ENCODE measurements at places on chromosomes 6 and 20.

GRCh38 chr6:36049582-36049981 lies 22.0 kb downstream of the MAPK14 start:
- DNase-seq: no peak

- no peak for DNase-seq
Observed at GRCh38 chr6:80105972-80106417, 476 bp upstream of the BCKDHB start.

GRCh38 chr6:26258212-26258977 lies 106.6 kb upstream of the BTN3A2 start:
- DNase-seq: no peak

- DNase-seq: no peak
Observed at GRCh38 chr20:34781220-34781619, 44.2 kb downstream of the NCOA6 start.

GRCh38 chr6:158962371-158962770 lies 37.6 kb downstream of the RSPH3 start:
- no peak for DNase-seq

DNA sequence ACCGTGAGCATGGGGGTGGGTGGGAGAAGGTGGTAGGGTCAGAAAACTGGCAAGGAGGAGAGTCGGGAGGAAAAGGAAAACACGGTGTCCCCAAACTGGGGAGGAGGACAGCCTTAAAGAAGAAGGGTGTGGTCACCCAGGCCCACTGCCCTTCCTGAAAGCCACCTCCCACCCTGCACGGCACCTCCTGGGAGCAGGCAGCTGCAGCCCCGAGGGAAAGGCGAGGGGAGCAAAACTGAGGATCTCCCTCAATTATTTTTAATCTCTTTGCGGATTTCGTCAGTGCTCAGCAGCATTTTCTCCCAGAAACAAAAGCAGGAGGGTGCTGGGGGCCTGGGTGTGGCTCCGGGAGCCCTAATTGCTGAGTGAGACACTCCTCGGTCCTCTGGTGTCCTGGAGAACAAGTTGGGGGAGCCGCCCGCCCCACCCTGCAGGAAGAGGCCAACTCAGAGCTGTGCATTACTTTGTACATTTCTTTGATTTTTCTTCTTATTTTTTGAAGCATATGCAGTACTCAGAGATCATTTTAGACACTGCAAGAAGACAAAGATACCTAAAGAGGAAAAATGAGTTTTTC lies 56.4 kb downstream of the RIOK1 start:
- DNase-seq: no peak

DNA sequence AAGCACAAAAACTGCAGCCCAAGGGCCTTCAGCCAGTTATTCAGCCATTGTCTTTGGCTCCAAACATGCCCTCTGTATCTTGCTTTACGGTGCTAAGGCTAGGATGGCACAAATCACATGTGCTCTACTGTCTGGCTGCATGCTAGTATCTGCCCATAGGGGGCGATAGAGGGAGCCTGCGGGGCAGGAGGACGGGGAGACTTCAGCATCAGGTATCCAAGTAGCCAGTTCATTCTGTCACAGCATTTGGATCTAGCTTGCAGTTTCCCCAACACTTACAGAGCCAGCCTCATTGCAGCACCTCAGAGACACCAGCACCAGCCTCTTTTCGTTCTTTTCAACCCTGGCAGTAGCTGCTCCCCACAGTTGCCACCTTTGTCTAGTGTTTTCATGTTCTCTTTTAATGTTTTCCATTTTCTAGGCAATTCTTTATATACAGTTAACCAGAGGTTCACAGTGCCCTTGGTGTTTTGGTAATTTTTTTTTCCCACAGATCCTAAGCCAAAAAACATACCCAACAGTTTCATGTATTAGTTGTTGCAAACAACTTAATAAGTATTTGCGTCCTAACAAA lies 705.9 kb downstream of the PTPRT start:
- peak; percentile 63 for DNase-seq

DNA sequence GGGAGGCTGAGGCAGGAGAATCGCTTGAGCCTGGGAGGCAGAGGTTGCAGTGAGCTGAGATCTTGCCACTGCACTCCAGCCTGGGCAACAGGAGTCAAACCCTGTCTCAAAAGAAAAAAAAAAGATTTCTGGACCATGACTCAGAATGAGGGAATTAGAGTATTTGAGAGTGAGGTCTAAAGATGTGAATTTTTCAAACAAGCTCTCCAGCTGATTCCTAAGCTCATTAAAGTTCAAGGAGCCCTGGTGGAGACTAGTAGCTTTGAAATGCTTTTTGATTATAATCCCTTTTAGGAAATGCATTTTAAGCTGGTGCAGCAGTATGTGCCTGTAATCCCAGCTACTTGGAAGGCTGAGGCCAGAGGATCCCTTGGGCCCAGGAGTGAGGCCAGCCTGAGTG lies 21.8 kb upstream of the SRF start:
- DNase-seq: no peak

DNA sequence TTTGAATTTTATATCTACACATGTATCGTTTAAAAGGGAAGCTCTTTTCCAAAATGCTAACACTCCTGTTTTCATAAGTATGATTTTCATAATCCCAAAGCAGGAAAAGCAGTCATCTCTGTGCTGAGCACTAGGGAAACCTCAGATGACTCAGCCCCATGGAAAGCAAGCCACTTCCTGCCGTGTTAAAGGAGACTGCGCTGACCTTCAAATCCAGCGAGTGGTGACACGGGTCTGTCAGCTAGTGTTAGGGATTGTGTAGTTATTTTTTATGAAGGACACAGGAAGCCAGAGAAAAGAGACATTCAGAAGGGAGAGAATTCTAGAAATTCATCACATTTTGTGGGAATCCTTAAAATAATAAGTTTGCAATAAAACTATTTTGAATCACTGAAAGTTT lies 57.0 kb upstream of the CD93 start:
- peak; percentile 23 for DNase-seq

DNA sequence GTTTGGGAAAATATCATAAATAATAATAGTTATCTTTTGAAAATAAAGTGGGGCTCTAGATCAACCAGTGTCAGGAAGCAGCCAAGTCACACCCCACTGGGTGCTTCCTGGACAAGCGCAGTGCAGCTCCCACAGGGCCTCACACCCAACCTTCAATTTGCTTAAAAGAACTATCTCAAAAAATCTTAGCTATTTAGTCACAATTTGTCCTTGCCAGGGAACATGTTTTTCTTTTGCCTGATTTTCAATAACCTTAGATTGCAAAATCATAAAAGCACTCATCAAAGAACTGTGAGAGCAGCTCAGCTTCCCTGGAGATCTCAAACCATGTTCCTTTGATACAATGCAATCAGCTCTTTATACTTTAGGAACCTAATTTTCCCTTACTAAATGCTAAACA lies 1.6 kb upstream of the NCOA7 start:
- DNase-seq: no peak

DNA sequence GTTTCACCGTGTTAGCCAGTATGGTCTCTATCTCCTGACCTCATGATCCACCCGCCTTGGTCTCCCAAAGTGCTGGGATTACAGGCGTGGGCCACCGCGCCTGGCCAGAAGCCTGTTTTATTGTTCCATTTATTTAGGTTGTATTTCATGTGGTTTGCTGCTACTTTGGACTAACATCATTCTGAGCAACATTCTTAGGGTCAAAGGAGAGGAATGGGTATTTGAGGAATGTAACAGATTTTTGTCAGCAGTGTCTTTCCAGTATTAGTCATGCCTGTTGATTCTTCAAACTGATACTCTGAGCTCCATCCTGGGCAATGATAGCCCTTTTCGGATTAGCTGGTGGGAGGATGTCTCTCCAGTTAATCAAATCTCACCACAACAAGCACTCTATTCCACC lies 213.0 kb upstream of the CITED2 start:
- DNase-seq: no peak

- no peak for DNase-seq
Observed at GRCh38 chr20:15220778-15221565, 883.6 kb upstream of the FLRT3 start.

- DNase-seq: no peak
Observed at GRCh38 chr6:1662534-1662933, 52.8 kb downstream of the FOXC1 start.

DNA sequence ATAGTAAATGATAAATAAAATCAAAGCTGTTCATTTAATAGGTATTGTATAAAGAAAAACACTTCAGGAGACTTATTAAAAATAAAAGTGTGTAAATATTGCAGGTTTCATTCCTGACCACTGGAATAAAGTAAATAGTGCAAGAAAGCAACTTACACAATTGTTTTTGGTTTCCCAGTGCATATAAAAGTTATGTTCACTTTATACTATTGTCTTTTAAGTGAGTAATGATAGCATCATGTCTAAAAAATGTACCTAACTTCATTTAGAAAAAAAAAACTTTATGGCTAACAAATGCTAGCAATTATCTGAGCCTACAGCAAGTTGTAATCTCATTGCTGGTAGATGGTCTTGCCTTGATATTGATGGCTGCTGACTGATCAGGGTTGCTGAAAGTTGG lies 726.6 kb upstream of the POU3F2 start:
- DNase-seq: no peak

DNA sequence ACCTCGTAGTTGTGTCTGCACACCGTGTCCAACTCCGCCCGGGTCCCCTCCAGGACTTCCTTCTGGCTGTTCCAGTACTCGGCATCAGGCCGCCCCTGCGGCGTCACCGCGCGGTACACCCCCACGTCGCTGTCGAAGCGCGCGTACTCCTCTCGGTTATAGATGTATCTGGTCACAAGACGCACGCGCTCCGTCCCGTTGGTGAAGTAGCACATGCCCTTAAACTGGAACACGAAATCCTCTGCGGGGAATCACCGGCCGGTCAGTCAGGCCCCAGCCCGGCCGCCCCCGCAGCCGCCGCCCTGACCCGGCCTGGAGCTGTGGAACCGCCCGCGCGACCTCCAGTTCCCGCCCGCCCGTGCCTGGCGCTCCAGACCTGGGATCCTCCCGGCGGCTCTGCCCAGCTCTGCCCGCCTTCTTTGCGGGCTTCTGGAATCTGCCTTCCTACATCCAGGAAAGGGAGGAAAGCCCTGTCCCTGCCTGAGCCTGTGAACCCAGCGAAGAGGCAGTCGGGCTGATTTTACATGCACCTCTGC lies 1.6 kb downstream of the HLA-DQB1 start:
- DNase-seq: peak; percentile 79

DNA sequence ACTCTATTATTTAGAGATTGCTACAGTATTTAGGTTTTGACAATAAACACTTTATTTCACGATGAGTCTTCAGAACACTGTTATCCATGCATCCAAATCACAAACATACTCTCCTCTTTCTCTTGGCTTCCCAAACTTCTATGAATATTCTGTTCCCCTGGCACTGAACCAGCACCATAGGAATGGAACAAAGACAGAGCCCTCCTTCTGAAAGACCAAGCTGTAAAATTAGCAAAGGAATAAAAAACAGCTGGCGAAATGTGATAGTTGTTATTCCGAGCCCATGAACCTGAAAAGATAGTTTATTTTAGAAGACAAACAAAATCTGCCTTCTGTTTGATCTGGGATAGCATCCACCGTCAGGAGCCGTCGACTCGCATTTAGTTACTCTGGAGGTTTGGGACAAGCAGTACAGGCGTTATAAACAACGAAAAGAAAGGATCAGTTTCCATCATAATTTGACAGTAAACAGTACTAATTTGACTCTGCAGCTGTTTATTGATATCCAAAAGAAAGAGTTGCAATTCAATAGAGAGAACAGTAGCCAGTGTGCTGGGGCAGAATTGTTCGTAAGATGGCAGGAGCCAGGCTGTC lies 161.4 kb downstream of the CLIC5 start:
- no peak for DNase-seq

GRCh38 chr20:2084703-2085102 lies 16.9 kb upstream of the STK35 start:
- no peak for DNase-seq

- peak; percentile 40 for DNase-seq
Observed at GRCh38 chr6:138517635-138518034, 18.3 kb upstream of the NHSL1 start.

DNA sequence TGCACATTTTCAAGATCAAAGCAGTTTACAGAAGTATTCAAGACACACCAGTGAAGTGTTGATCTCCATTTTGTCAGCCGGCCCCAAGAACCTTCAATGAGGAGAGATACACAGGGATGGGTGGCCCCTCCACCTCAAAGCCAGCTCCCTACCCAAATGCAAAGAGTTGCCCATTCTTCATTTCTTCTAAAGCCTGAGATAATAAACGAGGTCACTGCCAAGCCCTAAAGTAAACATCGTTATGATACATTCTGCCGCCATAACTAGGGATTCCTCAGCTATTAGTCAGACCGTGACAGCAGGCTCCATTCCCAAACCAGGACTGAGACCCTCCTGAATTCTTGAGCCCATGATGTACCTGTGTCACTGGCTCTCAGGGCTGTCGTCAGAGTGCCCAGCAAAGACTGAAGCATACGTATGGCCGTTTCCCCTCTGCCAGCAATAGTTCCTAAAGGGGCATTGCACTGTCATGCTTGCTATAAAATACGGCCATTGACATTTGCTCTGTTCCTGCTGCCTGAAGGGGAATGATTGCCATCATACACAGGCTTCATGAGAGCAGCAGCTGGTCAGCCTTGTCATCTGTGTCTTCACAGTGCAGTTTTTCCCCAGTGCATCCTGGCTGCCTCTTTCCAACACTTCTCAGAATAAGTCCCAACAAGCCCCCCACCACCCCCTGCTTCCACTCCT lies 41.7 kb downstream of the ISM1 start:
- DNase-seq: no peak

GRCh38 chr6:57162516-57162915 lies 9.6 kb upstream of the BAG2 start:
- no peak for DNase-seq

DNA sequence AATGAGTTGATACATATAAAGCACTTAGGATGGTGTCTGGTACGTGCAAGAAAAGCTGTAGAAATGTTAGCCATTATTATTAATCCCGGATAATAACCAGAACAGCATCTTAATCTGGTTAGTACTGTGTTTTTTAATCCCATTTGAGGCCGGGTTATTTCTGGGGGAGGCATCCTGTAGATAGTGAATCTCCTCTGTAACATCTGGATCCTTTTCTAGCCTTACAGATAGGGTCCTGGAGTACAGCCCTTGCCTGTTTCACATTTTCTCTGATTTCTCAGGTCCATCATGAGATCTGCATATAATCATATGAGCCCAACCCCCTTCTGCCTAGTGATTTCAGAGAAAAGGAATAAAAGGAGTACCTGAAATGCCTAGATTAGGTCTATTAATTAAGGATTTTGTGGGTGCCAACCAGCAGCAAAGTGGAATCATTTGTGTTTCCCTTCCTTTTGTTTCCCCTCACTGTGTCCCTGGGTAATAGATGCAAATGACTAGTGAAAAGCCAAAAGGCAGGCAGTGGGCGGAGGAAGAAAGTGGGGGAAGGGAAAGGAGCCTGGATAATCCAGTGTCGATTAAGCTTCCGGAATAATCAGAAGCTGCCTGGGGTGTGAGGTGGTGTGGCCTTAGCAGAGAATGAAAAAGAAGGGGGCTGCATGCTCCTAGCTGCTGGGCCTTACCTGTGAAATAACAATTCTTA lies 88.9 kb downstream of the SOBP start:
- no peak for DNase-seq

DNA sequence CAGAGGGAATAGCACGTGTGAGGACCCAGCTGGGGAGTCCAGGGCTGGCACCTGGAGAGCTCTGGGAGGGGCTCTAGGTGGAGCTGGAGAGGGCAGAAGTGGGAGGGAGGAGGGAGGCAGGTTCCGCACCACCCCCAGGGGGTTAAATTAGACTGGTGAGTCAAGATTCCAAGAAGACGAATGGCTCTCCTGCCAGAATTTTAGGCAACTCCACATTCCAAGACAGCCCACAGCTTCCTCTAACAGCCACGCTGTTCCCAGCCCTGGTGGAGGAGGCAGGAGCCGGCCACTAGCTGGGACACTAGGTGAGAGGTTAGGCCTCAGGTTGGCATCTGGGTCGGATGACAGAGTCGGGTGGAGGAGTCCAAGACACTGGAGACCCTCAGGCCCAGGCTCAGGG lies 60.2 kb downstream of the TFAP2C start:
- DNase-seq: no peak

- DNase-seq: no peak
Observed at GRCh38 chr6:13664703-13665352, 46.8 kb downstream of the RANBP9 start.

All from Calu3 (cell line).